ENCODE measurements at places on chromosomes 7 and 10. TPM values are rescaled to one million over a fixed set of nuclear protein-coding genes. Genes with fewer than 3 reads are reported as not detected.

The CWF19L1 gene
- total RNA-seq, result 23.6 TPM

The SCD gene
- 286 TPM for total RNA-seq

The NODAL gene
- total RNA-seq, result 0.55 TPM

The TACR2 gene
- total RNA-seq, result 0.45 TPM

The OR9A2 gene
- total RNA-seq, result 1.4 TPM

The NUPR2 gene
- not detected for total RNA-seq

The GNAI1 gene
- 75.0 TPM for total RNA-seq

The PDAP1 gene
- 103 TPM for total RNA-seq

The TRIM50 gene
- not detected for total RNA-seq

The CACNB2 gene
- 77.3 TPM for total RNA-seq

The GNB2 gene
- 154 TPM for total RNA-seq

The INHBA gene
- total RNA-seq, result 1.0 TPM

The CYCS gene
- total RNA-seq, result 199 TPM

- no peak for DNase-seq
Measured at GRCh38 chr7:15737601-15738000, 51.1 kb upstream of the MEOX2 start.

DNA sequence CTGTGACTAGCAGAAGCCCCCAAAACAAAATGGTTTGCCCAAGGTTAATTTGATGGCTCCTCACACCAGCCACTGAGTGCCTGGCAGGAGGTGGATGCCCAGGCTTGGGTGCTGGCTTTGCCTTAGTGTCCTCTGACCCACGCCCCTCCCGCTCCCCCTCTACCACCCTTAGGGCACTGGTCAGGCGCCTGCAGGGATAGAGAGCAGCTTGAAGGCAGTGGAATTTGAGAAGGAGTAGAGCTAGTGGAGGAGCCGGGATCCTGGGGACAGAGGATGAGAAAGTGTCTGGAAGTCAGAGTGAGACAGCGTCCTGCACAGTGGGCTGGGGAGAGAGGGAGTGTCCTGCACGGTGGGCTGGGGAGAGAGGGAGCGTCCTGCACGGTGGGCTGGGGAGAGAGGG, 139.4 kb downstream of the DNAJB6 start:
- DNase-seq, result no peak

DNA sequence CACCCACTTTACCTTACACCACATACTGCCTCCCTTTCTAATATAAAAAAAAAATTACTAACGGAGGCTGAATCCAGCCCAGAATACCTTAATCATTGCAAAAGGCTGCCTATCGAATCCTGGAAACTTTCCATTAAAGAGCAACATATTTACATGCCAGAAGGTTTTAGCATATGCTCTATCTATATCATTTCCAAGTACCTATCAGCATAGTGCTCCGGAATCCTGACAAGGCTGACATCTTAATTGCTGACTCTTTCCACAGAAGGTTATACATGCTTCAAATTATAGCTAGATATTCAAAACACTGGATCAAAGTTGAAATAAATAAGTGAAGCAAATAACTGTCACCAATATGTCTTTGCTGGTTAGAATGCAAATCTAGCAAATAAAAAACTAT, 170.9 kb upstream of the CDK1 start:
- no peak for DNase-seq

- DNase-seq, result no peak
Measured at GRCh38 chr7:33423646-33424020, 294.3 kb downstream of the BBS9 start.

- DNase-seq, result no peak
Measured at GRCh38 chr7:141097430-141097829, 23.6 kb downstream of the TMEM178B start.

DNA sequence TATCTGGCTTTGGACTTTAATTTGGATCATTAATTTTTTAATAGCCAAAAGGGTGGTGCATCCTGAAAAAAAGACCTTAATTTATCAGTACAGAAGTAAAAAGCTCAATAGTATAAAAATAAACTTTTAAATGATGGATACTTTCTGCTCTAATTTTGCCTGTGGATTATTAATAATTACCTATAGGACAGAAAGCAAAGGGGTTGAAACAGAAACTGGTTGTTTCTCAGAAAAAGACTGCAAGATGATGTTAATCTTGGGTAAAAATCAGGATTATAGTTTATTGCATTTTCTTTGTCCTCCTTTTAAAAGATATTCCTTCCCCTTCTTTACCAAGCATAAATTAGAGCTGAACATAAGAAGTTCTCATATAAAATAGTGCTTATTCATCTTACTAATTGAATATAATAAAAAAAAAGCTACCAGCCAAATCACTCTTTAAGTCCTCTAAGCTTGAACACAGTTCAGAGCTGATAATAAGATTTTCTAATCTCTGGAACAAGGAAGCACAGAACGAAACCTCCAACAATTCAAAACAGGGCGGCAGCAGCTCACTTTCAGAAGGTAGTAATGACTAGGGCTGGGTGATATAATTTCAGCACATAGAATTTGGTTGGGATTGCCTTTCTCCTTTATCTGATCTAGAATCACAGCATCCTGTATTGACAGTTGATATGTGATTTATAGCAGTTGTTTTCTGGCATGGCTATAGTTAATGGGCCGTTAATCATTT, 8.1 kb upstream of the GPR85 start:
- DNase-seq, result no peak

DNA sequence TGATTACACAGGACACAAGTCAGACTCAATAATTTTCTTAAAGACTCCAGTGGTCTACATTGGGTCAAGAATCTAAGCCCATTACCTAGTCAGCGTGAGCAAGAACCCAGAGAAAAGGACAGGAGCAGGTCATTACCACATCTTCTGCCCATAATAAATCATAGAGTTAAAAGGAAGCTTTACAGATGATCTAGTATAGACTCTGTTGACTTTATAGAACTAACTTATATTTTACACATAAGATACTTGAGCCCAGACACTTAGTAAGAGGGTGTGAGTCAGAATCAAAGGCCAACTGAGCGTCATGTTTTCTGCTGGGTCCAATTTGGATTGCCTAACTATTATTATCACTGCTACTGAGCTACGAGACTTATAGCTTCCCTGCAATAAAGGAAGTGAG, 206.1 kb upstream of the NPSR1 start:
- DNase-seq, result no peak

DNA sequence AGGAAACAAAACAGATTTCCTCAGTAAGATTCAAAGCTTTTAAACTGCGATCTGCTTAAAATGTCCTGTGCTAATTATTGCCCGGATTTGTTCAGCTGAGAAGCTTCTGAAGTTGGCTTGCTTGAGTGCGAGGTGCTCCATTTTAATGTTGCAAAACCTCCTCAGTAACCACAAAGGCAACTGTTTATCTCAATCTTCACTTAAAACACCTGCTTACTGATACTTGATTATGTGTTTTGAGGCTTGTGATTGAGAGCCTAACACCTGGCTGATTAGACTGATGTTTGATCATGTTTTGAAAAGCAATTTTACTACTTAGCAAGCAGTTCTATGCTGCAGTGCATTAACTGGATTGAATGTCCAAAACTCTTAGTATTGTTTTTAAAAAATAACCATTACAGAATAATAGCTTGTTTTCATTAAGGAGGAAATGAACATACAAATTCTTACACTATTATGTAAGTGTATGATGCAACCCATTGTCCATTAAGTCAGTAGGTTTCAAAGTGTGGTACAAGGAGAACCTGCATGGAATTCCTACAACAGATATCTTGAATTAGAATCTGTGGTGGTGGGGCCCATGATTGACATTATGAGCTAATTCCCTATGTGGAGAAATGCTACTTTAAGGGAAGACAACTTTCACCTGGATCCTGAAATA, 96.9 kb upstream of the FAM180A start:
- no peak for DNase-seq

- DNase-seq, result no peak
Measured at GRCh38 chr10:108323274-108323798, 1158.8 kb upstream of the SORCS1 start.

GRCh38 chr10:31650010-31650409, 278.6 kb downstream of the ARHGAP12 start:
- DNase-seq, result peak; percentile 71

GRCh38 chr10:122786269-122786668, 59.4 kb downstream of the CUZD1 start:
- no peak for DNase-seq

GRCh38 chr7:8714791-8715190, 281.4 kb downstream of the NXPH1 start:
- no peak for DNase-seq

- DNase-seq, result no peak
Measured at GRCh38 chr7:135933509-135934188, 43.5 kb downstream of the MTPN start.

DNA sequence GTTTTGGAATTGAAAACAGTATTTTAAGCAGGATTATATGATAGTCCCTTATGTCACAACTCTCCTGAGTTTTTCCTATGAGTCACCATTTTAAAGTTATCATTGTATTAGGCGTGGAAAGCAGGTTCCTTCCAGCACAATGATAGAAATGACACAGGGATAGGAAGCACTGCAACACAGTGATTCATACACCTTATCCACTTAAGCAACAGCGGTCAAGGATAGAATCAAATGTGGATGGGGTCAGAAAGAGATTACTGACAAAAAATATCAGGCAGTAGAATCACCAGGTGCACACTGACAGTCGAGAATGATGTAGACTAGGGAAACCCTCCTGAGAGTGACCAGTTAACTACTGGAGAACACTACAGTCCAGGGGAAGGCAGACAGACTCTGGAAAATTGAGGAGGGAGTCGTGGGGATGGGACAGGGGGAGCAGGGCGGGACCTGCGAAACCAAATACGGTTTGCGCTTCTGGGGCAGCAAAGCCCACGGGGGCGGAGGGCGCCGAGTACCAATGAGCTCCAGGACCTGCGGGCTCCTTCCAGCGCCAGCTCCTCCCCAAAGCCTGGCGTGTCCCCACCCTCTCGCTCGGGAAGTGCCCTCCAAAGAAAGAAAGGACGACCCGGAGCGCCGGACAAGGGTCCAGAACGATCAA, 479 bp downstream of the PNPLA8 start:
- no peak for DNase-seq

DNA sequence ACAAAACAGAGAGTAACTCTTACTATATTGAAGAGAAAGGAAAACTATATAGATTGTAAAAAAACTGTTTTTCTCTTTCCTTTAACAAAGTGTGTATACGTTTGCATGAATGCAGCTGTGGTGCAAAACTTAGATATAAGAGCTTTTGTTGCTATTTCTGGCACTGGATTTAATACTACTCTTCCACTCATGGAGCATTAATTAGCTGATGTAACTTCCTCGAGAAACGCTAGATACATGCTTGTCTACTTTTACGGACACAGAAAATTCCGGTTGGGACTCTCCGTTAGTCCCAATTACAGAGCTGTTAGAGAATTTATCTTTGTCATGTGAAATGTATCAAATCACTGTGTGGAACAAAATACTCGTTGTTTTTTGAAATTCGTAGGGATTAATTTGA, 135.5 kb downstream of the ZNF22 start:
- no peak for DNase-seq

DNA sequence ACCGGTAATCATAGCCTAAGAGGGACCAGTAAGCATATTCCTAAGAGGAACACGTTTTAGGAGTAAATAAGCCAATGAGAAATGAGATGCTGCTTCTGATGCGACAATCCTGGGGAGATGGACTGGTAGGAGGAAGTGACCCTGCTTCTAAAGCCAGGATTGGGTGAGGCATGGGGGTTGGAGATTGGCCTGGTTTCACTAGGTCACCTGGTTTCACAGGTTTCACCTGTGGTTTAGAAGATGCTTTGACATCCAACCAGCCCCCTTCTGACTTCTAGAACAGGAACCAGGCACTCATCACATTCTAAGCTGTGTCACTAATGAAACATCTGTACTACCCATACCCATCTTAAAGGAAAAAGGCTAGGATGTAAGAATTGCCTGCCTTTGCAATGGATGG, 53.0 kb upstream of the BAMBI start:
- no peak for DNase-seq

DNA sequence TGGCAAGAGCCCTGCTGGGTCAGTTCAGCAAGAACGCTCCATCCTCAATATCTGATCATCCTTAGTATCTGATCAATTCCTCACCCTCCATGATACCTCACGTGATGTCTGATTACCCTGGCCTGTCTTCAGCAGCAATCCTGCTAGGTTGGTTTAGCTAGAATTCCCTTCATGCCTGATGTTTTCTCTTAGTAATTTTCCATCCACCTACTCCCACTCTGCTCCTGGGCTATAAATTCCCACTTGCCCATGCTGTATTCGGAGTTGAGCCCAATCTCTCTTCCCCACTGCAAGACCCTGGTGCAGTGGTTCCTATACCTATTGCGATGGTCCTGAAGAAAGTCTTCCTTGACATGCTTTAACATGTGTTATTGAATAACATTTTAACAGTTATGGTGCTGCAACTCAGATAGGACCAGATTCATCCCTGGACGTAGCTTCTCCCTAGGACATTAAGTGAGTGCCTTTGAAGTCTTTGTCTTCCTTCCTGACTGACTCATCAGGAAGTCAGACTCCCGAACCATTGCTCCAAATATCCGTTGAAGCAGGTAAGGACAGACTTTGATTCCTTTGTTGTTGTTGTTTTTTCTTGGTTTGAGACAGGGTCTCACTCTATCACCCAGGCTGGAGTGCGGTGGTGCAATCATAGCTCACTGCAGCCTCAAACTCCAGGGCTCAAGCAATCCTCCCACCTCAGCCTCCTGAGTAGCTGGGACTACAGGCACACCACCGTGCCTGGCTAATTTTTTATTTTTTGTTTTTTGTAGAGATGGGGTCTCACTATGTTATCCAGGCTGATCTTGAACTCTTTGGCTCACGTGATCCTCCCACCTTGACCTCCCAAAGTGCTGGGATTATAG, 29.4 kb upstream of the CLDN3 start:
- DNase-seq, result no peak

- DNase-seq, result no peak
Measured at GRCh38 chr7:65302883-65303282, 70.8 kb upstream of the ZNF92 start.

DNA sequence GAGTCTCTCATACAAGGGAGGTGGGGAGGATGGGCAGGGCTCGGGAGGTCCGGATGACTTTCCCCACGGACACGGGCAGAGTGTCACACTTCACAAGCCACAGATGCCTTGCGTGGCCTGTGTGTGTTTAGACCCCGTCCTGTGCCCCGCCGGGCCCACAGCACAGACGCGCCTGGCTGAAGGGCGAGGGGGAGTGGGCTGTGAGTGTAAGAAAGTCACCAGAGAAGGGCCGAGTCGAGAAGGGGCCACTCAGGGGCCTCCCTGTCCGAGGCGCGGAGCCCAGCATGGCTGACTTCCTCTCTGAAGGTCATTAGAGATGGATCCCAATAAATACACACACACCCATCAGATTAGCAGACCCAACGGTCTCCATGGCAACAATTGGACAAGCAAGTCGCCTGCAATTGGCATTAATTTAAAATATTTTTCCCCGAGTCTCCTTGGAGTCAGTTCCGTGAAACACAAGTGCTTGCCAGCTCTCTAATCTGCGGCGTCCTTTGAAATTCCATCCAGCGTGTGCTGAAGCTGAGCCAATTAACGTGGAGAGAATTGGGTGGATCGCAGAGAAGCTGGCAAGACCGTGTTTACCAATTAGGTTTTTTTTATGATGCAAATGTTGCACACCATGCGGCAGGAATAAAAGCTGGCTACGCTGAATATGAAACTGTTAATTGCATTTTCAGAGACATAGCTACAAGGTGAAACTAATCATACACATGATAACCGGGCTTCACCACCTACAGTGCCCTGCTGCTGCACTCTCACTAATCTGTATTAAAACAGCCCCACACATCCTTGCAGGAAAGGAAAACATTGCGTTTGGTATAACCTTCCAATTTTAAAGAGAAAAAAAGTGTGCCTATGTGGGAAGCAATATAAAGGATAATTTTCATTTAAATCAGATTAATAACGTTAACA, 571.2 kb downstream of the PTPRN2 start:
- peak; percentile 51 for DNase-seq
